Activated CD4-positive, alpha-beta T cell treated with anti-CD3 and anti-CD28 coated beads for 4 hours (primary cell): ENCODE measurements at places on chromosomes 4 and X.

GRCh38 chrX:36867143-36867542 lies 141.0 kb upstream of the FAM47C start:
- DNase-seq: no peak

- no peak for DNase-seq
These were observed 173.9 kb upstream of the NDP start for GRCh38 chrX:44147130-44147529.

DNA sequence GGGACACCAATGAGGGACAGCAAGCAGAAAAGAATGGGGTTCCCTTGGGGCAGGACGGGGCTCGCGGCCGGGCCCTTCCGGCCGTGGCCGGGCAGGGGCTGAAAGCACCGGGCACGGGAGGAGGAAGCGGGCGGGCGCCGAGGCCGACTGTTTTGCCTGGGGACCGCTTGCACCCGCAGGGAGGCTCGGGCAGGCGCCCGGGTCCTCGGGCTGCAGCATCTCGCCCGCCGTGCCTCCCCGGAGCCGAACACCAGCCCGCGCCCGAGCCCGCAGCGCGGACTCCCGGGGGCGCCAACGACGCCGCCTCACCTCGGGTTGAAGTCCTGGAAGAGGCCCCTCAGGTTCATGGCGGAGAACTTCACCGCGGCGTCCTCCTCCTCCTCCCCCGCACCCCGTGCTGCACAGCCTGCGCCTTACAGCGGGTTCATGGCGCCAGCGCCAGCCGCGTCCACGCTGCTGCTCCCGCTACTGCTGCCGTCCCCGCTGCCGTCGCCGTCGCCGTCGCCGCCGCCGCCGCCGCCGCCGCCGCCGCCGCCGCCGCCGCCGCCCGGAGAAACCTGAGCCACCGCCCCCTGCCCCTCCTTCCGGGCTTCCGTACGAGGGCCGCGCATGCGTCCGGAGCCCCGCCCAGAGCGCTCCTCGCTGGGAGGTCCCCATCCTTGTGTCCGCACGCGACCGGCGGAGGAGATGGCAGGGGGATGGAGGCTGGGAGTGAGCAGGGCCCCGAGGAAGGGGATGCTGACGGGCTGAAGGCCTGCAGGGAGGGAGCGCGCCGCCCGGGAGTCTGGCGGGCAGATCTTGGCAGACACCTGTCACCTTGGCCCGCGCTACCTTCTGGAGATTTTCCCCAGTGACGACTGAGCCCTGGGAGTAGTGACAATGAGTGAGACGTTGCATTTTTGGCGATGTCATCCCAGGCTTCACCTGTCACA lies at the start of gene TMEM185A:
Gene TMEM185A (minus strand): TSS at position 559 of the 932 bp plus-strand sequence. CDS start 212 bp downstream, at position 347.
- peak; percentile 60 for DNase-seq

DNA sequence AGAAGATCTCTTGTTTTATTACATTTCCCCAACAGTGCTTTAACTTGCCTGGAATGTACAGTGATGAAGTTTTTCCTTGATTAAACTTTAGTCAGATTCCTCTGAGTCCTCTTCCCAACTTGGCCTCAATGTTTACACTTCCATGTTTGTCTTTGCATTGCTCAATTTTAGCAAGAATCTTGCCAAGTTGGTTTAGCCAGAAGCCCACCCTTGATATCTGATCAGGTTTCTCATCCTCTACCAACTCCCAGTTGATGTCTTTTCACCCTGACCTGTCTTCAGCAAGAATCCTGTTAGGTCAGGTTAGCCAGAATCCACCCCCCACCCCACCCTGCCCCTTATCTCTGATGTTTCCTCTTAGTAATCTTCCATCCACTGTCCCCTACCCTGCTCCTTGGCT lies 120.9 kb downstream of the MBNL3 start:
- no peak for DNase-seq

GRCh38 chrX:108029928-108030711 lies 14.7 kb upstream of the VSIG1 start:
- no peak for DNase-seq

GRCh38 chr4:6340446-6341015 lies 70.9 kb downstream of the WFS1 start:
- no peak for DNase-seq

DNA sequence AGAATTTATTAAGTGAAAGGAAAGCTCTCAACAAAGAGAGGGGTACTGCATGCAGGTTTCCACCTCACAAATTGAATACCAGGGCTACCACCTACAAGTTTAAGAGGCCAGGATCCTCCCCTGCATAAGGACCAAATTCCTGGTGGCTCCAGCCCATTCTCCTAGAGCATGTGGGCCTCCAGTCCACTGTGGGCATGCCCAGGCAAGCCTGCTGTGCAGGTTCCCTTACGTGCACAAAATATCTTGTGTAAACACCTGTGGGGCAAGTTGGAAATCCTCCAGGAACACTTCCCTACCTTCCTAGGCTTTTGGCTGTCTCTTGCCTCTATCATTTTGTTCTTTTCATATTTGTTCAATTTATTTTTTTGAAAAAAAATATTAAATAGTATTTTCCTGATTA lies 724.3 kb downstream of the ARAP2 start:
- DNase-seq: no peak

DNA sequence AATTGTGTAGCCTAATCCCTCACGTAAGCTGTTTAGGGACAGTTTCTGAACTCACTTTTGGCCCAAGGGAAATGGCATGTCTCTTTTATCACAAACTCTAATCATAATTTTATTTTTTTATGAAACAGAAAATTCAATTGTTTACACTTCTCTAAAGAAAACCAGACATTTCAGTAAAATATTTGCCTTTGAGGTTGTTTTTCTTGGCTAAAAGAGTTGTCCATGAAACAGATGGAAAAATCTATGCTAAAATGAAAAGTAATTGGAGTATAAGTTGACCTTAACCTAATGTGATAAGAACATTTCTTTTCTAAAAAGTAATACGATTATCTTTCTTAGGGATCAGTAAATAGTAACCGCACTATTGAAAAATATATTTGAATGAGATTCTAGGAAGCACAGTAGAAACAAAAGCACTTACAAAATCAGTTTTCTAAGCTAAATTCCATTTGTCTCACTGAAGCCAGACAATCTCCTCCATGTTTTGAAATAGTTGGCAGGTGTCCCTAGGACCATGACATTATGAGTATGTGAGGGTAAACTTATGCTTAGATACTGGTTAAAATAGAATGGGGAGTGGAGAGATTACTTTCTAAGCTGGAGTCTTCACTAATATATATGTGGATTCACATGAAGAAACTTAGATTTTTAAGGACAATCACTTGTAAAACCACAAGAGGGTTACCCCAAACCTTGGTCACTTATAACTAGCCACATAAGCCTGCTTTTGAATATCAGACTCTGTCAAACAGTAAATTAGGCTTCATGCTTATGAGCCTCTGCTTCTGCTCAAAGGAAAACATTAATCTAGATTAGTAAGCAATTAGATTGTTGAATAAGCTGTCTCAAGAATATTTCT lies 20.1 kb upstream of the TET2 start:
- DNase-seq: no peak

DNA sequence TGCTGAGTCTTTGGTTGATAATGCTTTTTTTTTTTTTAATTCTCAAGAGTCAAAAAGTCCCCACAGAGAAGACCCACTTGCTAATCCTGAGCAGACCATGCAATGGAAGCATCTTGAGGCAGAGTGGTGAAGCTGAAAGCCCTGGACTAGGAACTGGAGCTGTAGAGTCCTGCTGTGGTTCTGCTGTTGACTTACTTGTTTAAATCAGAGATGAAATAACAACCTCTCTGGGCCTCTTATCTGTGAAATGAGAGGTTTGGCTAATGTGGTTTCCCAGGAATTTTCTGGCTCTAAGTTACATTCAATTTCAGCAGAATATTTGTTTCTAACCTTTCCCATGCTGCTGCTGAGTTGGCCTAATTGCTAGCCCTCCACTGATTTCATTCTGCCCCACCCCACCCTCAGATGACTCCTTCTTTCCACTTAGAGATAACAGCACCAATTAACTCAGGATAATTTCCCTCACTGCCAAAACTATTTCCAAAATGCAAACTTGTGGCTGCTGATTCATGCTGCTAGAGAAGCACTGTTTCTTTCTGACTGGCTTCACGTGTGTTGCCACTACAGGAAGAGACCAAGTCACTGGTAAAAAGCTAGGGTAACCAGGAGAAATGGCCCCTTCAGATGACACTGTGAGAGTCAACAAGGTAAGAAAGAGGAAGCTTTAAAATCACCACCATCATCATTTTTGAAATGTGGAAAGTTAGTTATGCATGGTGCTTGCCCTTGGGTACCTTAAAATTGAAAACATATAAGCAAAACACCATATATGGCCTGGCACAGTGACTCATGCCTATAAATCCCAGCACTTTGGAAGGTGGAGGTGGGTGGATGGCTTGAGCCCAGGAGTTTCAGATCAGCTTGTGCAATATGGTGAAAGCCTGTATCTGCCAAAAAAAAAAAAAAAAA lies 326.4 kb downstream of the DCHS2 start:
- DNase-seq: no peak

DNA sequence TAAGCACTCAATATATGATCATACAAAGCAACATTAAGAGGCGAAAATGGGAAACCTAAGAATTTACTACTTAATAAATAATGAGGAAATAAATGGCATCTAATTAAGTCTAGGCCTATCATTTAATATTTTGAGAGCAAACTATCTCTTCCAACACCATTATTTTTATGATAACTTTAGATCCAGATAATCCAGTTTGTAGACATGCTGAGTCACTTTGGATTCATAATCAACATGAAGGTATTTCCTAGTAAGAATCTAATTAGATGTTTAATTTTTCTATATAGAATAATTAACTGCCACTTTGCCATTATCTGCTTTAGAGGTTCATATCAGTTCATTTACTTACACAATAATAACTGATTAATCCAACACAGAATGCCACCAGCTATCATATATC lies 336.2 kb downstream of the INPP4B start:
- DNase-seq: no peak

- DNase-seq: no peak
These were observed 7.4 kb downstream of the FGF13 start for GRCh38 chrX:138704101-138704500.

- no peak for DNase-seq
These were observed 194.2 kb downstream of the CLCN4 start for GRCh38 chrX:10350981-10351380.

- DNase-seq: no peak
These were observed 103.1 kb upstream of the VCX2 start for GRCh38 chrX:8274170-8274569.

DNA sequence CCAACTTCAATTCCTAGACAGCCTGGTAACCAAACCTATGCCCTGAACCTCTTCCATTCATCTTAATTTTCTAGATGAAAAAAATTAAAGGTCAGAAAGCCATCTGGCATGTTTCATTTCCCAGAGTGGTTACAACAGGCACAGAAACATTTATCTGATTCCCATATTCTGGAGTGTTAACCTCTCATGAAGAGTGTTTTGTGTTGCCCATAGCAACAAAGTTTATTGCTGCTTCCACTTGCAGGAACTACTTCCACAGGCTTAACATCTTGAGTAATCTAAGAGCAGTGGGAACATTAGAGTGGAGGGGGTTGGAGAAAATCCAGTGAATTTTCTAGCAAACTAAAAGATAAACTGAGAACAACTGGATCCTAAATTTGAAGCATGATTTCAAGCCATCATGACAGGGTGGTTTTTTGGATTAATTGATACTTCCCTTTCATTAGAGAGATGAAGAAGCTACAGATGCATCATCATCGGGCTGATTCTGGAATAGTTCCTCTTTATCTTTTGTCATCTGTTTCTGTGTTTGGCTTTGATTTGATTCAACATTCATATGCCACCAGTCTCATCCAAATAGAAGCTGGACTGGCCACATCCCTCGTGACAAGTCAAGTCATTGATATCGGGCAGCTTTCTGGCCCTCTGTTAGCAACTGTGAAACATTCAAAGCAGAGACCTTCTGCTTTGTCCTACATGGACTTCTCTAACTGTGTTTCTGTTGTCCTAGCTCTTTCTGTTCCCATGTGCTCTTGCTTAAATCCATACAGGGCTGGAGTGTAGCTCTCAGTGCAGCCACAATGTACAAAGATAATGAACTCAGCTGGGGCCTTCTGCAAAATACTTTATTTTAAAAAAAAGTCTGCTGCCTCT lies 167.3 kb downstream of the MID1IP1 start:
- DNase-seq: no peak

- DNase-seq: no peak
These were observed 42.5 kb downstream of the TFDP3 start for GRCh38 chrX:133175605-133176004.

DNA sequence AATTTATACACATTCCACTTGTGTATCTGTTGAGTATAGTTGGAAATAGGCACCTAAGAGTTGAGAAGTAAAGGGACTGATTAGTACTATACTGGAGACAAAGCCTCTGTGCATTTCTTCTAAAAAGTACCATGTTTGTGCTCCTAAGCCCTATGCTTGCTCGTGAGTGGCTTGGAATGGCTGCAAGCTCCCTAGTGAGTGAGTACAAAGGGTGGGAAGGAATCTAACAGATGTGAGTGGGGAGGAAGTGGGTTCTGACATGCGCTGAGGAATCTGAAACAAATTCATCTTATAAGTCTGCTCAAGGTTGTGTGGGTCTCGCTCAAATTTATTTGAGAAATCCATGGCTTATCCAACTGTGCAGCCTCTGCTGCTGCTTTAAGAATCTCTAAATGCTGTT lies 13.3 kb downstream of the SPCS3 start:
- no peak for DNase-seq

- DNase-seq: no peak
These were observed 28.0 kb downstream of the PDHA2 start for GRCh38 chr4:95867919-95868318.

- no peak for DNase-seq
These were observed 693.4 kb upstream of the INTU start for GRCh38 chr4:126939401-126939800.

DNA sequence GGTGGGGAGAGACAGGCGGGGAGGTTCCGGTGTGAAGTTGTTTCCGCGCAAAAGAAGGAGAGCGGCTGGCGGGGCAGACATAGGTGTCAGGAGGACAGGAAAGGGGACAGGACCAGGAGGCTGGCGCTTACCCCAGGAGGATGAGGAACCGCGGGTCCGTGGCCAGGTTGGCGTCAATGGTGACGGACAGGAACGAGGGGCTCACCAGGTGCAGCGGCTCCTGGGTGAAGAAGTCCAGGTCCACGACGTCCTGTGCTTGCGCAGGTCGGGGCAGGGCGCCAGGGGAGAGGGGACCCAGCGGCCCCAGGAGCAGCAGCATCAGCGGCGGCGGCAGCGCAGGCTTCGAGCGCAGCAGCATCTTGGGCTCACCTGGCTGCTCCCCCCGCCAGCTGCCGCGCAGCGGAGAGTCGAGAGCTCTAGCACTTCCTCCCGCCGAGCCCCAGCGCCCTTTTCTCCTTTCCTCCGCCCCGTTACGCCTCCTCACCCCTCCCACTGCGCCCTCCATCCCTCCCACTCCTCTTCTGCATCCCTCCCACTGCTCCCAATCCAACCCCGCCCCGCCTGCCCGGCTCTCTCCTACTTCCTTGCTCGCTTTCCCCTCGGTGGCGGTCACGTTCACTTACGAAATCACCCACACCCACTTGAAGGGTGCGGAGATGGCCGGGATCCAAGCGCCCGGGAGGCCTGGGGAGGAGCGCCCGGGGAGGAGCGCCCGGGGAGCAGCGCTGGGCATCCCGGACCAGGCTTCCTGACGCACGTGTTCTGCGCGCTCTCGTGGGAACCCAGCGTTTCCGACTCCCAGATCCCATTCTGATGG lies at the start of gene HPSE:
Gene HPSE (minus strand): TSS at position 424 of the 817 bp plus-strand sequence. CDS start 66 bp downstream, at position 358.
- DNase-seq: peak; percentile 70
